Astrocyte of the hippocampus (primary cell): ENCODE measurements at places on chromosomes 11 and 22.
A peak's percentile ranks its signal among the peaks of the same experiment; 100 is the strongest.

GRCh38 chr22:26845021-26845743, 187.8 kb downstream of the MIAT start:
- DNase-seq, result peak; percentile 54

DNA sequence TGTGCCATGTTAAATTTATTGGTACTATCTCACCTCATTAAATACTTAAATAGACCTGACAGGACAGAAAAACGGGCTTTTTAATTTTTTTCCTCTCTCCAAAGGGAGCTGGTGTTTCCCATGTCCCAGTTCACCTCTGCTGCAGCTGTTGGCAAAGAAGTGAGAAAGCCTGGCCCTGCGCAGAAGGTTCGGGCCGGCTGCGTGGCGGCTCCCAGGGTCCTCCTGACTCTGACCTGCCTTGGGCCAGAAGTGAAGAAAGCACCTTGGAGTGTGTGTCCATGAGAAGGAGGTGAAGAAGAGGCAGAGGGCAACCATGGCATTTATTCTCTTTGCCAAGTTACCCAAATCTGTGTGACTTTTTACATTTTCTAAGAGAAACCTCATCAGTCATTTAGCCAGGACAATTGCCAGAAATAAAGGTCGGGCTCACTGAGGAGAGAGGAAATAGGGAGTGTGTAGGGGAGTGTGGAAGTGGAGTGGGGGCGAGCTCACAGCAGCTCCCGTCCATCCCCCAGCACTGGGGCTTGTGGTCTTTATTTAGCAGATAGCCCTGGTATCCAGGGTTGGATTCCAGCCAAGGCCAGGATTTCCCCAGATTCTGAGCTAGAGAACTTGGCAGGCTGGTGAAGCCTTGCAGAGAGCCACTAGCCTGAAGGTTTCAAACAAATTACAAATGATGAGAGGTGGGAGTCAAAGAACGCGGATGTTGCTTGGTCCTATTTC, 102.4 kb upstream of the CADM1 start:
- peak; percentile 95 for DNase-seq

- no peak for DNase-seq
Observed at GRCh38 chr22:27840436-27840835, 38.9 kb upstream of the MN1 start.

DNA sequence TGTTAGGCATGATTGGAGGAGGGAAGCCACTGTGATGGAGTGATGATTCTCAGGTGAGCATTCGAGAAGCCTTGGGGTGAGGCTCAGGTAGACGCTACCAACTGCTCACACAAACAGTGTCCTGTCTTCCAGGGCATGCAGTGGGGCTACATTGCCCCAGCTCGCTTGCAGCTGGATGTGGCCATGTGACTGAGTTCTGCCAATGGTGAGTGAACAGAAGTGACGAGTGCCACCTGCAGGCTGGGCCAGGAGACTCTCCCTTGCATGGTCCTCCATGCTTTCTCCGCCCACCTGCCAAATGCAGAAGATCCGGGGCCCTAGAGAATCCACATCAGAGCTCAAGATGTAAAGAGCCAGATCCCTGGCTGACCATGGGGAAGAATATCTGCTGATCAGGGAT, 195.9 kb downstream of the BCR start:
- no peak for DNase-seq

- DNase-seq, result peak; percentile 84
Observed at GRCh38 chr11:64894070-64894811, 15.8 kb upstream of the EHD1 start.

GRCh38 chr11:1654388-1655167, 25.0 kb downstream of the KRTAP5-5 start:
- no peak for DNase-seq

DNA sequence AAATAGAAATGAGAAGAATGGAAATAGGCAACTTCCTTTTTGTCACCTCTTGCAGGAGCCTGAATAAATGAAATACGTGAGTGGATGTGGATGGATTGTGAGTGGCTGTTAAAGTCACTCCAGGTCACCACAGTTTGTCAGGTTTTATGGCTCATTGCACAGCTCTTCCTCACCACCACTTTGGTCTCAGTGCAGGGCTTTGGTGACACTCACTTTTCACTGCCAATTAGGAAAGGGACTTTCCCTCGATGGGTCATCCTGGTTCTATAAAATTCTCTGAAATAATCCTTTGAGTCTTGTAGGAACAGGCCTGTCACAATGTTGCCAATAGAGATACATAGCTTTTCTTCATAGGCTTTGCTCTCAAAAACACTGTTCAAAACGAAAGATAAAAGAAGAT, 172.4 kb upstream of the C11orf87 start:
- no peak for DNase-seq

GRCh38 chr11:41010361-41011050, 448.9 kb downstream of the LRRC4C start:
- no peak for DNase-seq
